ENCODE measurements at places on chromosomes 1 and 21. TPM values are rescaled to one million over a fixed set of nuclear protein-coding genes. Genes with fewer than 3 reads are reported as not detected.

GRCh38 chr1:56894014-56894413 is 39.4 kb downstream of the C8A start:
- no peak overlapping the region for H3K27ac ChIP-seq
- no peak for DNase-seq
- peaks cover 9% of the 10 kb centered on the region for H3K4me1 ChIP-seq
- H3K4me3 ChIP-seq, result no peak overlapping the region
- H3K36me3 ChIP-seq, result no peaks in the 10 kb centered on the region

- no peaks in the 10 kb centered on the region for H3K27me3 ChIP-seq
- DNase-seq, result no peak
- H3K4me1 ChIP-seq, result peaks cover 37% of the 10 kb centered on the region
- no peaks in the 10 kb centered on the region for H3K36me3 ChIP-seq
- H3K4me3 ChIP-seq, result no peak overlapping the region
- no peak overlapping the region for H3K27ac ChIP-seq
Measured at GRCh38 chr1:206892351-206892984, 4.8 kb upstream of the IL24 start.

DNA sequence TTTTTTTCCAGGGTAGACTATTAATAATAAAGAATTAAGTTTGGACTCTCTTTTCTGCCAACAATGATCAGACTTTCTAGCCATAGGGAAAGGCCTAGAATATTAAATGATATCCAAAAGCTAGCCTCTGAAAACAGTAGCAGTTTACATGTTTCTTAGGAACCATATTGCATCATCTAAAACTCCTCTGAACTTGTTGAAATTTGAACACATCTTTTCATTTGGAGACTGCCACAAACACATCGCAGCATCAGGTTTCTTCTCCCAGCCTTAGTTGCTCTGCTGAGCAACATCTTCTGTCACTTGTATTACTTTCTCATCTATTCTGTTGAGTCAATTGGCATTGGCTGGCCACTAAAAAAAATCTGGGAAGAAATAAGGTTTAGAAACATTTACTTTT is 63.2 kb upstream of the GNG4 start:
- no peak for DNase-seq
- H3K27me3 ChIP-seq, result no peaks in the 10 kb centered on the region
- peaks cover 80% of the 10 kb centered on the region for H3K36me3 ChIP-seq
- H3K4me1 ChIP-seq, result no peaks in the 10 kb centered on the region
- no peak overlapping the region for H3K27ac ChIP-seq

- no peak for DNase-seq
- no peaks in the 10 kb centered on the region for H3K36me3 ChIP-seq
- no peak overlapping the region for H3K4me3 ChIP-seq
- H3K4me1 ChIP-seq, result no peaks in the 10 kb centered on the region
- no peaks in the 10 kb centered on the region for H3K27me3 ChIP-seq
- H3K27ac ChIP-seq, result no peak overlapping the region
Measured at GRCh38 chr1:38326135-38326534, 279.5 kb upstream of the POU3F1 start.

GRCh38 chr1:224718470-224719053 is 102.4 kb downstream of the CNIH3 start:
- H3K27me3 ChIP-seq, result no peaks in the 10 kb centered on the region
- no peak overlapping the region for H3K27ac ChIP-seq
- H3K4me3 ChIP-seq, result no peak overlapping the region
- no peaks in the 10 kb centered on the region for H3K36me3 ChIP-seq

GRCh38 chr1:244319283-244320132 is 132.2 kb downstream of the ADSS2 start:
- no peak overlapping the region for H3K4me3 ChIP-seq
- peak overlapping the region; percentile 57 for H3K27ac ChIP-seq
- no peaks in the 10 kb centered on the region for H3K36me3 ChIP-seq

- H3K4me1 ChIP-seq, result no peaks in the 10 kb centered on the region
- H3K36me3 ChIP-seq, result no peaks in the 10 kb centered on the region
- H3K27me3 ChIP-seq, result no peaks in the 10 kb centered on the region
- no peak overlapping the region for H3K4me3 ChIP-seq
- no peak for DNase-seq
Measured at GRCh38 chr1:180384286-180385005, 117.9 kb downstream of the ACBD6 start.

DNA sequence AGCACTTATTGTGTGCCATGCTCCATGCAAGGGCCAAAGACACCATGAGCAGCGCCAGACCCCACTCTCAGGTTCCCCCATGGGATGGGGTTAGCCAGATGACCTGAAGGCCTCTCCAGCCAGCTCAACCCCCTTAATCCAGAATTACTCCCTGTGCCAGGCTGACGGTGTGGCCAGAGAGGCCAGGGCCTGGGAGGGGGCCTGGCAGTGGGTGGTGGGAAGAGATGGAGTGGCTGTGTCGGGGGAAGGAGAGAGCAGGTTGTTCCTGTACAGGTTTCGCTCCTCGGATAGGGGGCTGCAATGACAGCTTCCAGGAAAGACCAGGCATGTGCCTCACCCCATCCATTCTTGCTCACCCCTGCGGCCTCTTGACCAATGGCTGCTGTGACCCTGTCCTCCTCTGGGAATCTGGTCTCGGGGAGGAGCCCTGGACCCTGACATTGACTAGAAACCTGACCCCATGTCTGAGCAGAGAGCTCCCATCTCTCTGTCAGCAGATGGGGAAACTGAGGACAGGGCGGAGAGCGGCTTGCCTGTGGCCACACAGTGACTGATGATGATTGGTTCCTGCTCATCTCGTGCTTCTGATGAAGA is 345.3 kb downstream of the MATN1 start:
- peaks cover 48% of the 10 kb centered on the region for H3K27me3 ChIP-seq
- no peaks in the 10 kb centered on the region for H3K36me3 ChIP-seq
- DNase-seq, result no peak
- H3K4me1 ChIP-seq, result peaks cover 12% of the 10 kb centered on the region
- no peak overlapping the region for H3K4me3 ChIP-seq

GRCh38 chr1:77060000-77060399 is 159.2 kb downstream of the PIGK start:
- no peak overlapping the region for H3K4me3 ChIP-seq
- H3K27ac ChIP-seq, result no peak overlapping the region
- no peaks in the 10 kb centered on the region for H3K27me3 ChIP-seq
- no peaks in the 10 kb centered on the region for H3K36me3 ChIP-seq
- DNase-seq, result no peak

DNA sequence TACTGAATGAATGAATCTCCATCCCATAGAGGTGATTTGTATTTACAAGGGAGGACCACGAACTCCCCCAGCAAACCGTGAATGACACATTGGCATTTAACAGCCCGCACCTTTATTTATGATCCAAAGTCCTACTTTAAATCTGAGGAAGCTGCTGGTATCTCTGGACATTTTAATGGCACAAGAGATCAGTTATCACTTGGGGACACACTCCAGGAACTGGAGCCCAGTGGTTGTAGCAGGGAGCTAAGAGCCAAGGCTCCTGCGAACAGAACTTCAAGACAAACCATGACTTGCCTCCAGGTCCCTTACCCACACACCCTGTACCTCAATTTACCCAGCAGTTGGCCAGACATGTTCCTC is 1.2 kb downstream of the CTNNBIP1 start:
- DNase-seq, result no peak
- peak overlapping the region; percentile 82 for H3K27ac ChIP-seq
- H3K36me3 ChIP-seq, result peaks cover 4% of the 10 kb centered on the region
- peak overlapping the region; percentile 84 for H3K4me3 ChIP-seq
- H3K27me3 ChIP-seq, result no peaks in the 10 kb centered on the region

Gene RASAL2
- 48.3 TPM for total RNA-seq

Gene SHISA4
- total RNA-seq, result 7.8 TPM

Gene DNAJC16
- total RNA-seq, result 23.9 TPM

Gene IGSF9
- 2.0 TPM for total RNA-seq

Gene KCNJ9
- not detected for total RNA-seq

Gene MX2
- 35.5 TPM for total RNA-seq
